ENCODE measurements at places on chromosomes 13 and 19. TPM values are rescaled to one million over a fixed set of nuclear protein-coding genes. Genes with fewer than 3 reads are reported as not detected.

DNA sequence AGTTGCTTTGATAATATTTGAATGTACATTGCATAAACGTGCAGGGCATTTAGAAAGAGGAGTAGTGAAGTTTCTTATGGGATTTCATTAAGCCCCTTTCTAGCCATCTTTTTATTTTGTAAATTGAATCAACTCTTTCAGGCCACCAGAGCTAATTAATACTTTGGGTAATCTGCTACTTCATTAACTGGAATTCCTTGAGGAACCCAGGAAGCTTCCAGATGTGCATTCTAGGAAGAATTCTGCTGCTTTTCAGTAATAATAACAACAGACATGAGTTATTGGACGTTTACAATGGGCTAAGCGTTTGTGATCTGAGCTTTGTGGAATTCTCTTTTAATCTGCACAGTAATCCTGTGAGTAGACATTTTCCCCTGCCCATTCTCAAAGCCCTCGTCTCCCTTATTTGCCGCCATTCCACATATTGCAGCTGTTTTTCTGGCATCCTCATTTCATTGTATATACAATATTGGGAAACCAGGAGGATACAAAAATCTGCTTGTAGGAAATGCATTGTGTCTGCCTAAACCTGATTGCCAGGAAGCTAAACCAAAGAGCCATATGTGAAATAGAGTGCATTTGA lies 103.9 kb downstream of the HS6ST3 start:
- DNase-seq = no peak

Gene BSPH1
- total RNA-seq = not detected

Gene ADGRE1
- total RNA-seq = not detected

DNA sequence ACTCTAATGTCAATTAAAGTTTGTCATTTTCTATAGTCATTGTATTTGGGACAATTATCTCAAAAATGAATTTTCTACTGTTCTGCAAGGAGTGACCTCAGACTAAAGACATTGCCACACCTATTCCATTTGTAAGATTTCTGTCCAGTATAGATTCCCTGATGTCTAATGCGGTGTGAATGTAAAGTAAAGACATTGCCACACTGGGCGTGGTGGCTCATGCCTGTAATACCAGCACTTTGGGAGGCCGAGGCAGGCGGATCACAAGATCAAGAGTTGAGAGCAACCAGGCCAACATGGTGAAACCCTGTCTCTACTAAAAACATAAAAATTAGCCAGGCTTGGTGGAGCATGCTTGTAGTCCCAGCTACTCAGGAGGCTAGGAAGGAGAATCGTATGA lies 13.8 kb upstream of the ZNF83 start:
- DNase-seq = no peak

Gene TSKS
- total RNA-seq = 0.38 TPM

Gene ANGPTL8
- total RNA-seq = not detected

DNA sequence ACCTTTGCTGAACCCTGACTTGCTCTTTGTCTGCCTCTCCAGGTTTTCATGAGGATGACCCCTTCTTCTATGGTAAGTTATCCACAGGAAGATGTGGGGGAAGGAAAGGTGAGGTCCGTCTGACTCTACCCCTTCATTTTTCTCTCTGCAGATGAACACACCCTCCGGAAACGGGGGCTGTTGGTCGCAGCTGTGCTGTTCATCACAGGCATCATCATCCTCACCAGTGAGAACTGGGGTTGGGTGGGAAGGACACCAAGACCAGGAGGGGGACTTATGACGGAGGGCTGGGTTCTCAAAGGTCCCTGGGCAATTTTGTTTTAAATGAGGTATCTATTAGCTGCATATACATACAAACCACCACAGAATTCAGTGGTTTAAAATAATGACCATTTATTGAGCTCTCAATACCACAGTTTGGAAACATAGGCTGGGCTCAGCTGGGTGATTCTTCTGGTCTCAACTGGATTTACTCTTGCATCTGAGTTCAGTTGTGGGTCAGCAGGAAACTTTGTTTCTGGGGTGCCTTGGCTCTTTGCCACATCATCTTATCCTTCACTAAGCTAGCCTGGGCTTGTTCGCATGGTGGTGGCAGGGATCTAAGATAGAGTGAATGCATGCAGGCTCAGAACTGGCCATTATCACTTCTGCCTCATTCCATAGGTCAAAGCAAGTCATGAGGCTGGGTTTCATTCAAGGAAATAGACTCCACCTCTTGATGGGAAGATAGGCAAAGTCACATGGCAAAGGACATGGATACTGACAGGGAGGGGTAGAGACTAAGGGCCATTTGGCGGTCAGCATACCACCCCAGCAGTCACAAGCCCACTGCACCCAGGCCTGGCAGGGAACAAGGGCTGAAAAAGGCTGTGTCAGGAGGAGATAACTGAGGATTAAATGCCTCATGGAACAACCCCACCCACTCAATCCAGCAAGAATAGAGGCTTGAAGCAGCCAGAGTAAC lies 11.8 kb downstream of the FXYD5 start:
- no peak for DNase-seq

DNA sequence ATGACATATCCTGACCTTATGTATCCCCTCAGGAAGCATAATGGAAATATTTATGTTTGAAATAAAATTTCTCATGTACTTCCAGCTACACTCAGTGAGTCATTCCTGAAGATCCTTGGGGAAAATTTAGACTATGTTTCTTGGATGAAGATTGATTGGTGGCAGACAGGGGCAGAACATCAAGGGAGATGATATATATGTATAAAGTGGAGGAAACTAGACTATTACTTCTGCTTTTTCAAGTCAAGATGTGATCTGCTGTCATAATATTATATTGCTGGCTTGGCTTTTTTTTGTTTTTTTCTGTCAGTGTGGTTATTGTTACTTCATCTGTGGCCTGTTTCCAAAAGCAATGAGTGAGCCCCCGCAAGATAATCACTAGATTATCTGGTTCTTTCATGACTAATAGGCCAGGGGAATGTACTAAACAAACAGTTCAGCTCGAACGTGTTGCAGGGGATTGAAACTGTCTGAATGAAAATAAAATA lies 87.2 kb upstream of the TNFSF11 start:
- no peak for DNase-seq

- DNase-seq = no peak
These were observed 4.6 kb upstream of the PNMA8A start for GRCh38 chr19:46475986-46476385.

DNA sequence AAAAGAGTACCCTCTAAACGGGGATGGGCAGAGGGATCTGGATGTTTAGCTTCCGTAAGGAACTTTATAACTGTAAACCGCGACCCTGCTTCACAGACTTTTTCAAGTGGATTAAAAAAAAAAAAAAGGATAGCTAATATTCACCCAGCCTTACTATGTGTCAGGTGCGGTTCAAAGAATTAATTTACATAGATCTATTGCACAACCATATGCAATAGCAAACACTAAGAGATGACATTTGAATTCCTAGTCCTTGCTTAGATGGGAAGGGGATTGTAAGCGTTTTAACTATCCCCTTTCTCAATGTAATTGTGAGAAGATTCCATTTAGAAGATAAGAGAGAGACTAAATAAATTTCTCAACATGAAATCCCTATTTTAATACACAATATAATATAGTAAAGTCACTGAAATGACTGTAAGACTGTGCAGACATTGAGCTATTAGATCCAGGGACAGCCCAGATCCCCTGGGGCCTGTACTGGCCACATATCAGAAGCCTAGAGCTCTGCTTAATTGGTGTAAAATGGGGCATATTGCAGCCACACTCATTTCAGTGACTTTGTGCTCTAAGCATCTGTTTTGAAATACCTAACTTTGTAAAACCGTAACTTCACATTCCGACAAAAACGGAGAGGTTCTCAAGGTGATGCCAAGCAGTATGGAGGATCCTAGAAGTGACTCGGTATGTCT lies 13.6 kb downstream of the LATS2 start:
- DNase-seq = no peak

- DNase-seq = no peak
These were observed 74.6 kb downstream of the GNG7 start for GRCh38 chr19:2627855-2628254.

Gene LHFPL6
- 51.4 TPM for total RNA-seq

- DNase-seq = no peak
These were observed 3.7 kb downstream of the REXO1 start for GRCh38 chr19:1844513-1845124.

DNA sequence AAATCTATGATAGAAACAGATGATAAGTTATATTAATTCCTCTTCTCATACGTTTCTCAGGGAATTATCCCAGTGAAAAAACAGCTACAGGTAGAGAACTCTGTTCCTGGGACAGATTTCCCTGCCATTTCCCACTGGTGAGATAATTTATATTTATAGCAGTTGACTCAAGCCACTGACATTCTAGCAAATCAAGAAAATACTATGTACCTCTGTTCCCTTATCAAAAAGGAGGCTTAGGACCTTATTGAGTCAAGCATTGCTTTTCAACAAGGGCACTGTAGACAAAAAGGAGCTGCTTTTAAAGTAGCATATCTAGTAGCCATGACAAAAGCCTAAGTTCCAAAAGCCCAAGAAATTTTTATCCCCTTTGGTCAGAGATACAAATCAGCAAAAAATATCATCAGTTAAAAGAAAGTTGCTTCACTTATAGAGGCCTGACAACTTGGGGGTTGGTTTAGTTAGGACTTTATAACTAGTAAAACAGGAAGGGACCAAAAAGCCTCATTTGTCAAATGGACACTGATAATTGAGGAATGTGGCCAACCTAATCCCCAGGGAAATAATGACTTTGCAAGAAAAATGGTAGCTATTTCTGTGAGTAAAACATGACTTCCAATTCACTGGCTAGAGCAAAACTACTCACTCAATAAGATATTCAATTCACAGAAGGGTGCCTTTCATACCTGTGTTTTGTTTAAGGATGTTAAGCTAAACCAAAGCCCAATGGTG lies 652.5 kb downstream of the SLITRK1 start:
- no peak for DNase-seq

- DNase-seq = no peak
These were observed 16.7 kb downstream of the YIPF2 start for GRCh38 chr19:10911579-10912363.

Gene ZNF525
- total RNA-seq = 4.3 TPM

- no peak for DNase-seq
These were observed 26.3 kb upstream of the KL start for GRCh38 chr13:32989942-32990341.

GRCh38 chr13:79995334-79995733 lies 345.6 kb downstream of the SPRY2 start:
- no peak for DNase-seq

DNA sequence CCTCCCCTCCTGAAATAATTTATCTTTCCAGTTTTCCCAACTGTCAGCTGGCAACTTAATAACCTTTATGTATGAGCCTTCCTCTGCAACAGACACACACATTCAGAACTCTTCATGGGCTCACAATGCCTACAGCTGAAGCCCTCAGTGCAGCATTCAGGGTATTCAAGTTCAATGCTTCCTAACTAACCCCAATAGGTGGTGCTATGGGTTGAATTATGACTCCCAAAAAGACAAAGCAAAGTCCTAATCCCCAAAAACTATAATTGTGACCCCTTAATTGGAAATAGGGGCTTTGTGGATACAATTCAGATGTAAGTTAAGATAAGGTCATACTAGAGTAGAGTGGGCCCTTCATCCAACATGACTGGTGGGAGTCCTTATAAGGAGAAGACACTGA lies 202.2 kb downstream of the SUCLA2 start:
- no peak for DNase-seq

- no peak for DNase-seq
These were observed 93.9 kb downstream of the COL4A2 start for GRCh38 chr13:110400786-110401533.

GRCh38 chr13:48199404-48199946 lies 33.5 kb upstream of the ITM2B start:
- no peak for DNase-seq

Gene ICAM5
- total RNA-seq = 0.49 TPM

Gene KLF2
- 65.2 TPM for total RNA-seq

DNA sequence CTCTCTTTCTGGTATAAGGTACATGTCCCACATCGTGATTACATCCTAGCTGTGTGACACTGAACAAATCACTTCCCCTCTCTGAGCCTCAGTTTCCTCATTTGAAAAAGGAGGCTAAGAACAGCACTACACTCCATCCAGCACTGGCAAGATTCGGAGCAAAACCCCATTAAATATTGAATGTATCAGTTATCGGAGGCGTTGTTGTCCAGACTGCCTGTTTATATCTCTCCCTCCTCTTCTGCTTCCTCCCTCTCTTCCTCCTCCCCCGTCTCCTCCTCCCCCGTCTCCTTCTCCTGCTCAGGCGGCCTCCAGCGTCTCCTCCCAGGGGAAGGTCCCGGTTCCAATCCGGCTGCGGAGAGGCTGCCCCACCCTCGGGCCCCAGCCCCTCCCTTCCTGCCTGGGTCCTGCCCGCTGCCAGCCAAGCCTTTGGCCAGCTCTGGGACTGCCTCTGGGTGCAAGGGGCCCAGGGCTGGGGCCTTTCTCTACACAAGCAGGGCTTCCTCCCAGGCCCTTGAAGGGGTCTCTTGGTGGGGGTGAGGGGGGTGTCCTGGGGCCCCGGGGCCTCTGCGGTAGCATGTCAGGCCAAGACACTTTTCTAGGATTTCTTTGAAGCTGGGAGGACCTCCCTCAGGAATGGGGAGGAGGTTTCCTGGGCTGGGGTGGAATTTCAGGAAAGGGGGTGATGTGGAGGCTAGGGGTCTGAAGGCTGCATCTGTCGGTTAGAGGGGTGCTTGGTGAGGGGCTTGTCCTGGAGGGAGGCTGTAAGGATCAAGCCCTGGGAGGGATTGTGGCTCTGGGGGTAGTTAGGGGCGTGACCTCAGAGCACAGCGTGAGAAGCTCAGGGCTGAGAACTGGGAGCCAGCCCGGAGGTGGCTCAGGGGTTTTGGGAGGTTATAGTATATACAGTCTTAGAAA lies 1.9 kb downstream of the RRAS start:
- DNase-seq = peak; percentile 92

DNA sequence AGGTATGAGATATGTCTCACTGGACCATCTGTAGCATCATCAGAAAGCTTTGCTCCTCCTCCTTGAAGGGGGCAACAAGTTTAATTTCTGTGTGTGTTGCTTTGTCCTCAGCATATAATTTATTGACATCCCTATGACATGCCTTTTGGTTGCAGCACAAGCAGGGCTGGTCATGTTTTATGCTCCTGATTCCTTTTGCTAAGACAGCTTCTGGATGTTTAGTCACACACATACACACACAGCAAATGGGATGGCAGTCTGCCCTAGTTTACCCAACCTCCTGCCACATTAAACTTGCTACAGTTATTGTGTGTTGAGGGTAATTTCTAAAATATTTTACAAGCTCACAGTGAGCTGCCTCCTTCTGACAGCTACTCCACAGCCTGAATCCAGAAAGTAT lies 217.9 kb upstream of the RXFP2 start:
- DNase-seq = no peak

Gene ZFR2
- not detected for total RNA-seq

- no peak for DNase-seq
These were observed 11.7 kb downstream of the TRIP10 start for GRCh38 chr19:6751189-6751588.

GRCh38 chr19:39867952-39868351 lies 21.8 kb upstream of the FBL start:
- no peak for DNase-seq

- DNase-seq = no peak
These were observed 7.5 kb upstream of the SLC39A3 start for GRCh38 chr19:2747349-2747748.

Gene ECSIT
- 167 TPM for total RNA-seq
